Small intestine (tissue), 16 donors: ENCODE measurements at places on chromosomes 5 and 9. TPM values are rescaled to one million over a fixed set of nuclear protein-coding genes. Genes with fewer than 3 reads are reported as not detected.
A peak's percentile ranks its signal among the peaks of the same experiment; 100 is the strongest.

DNA sequence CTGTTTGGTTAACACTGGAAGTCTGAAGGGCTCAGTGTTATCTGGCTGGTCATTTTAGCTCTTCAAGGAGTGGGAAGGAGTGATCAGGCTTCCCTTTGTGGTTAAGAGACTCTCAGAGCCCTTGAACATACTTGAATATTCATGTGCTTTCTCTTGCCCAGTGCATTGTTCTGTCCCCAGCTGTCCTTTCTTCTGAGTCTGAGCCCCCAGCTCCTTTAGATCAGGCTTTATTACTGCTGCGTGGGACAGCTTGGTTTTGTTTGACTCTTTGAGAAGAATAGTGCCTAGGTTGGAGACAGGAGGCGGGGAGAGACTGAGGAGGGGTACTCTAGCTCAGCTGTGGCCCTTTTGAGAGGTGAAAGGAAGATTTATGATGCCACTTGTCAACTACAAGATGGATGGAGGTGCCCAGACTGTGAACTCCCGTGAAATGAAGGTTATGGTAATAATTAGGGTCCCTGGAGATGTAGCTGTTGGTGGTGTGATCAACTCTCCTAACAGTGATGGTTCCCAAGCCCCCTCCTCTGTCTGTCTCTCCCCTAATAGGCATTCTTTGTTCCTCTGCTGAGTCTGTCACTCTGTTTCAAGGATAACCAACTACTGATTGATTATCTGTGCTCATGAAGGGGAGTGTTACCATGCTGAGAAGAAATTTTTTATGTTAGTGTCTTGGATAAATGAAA lies 83.1 kb upstream of the GLRA1 start:
- no peak for DNase-seq

DNA sequence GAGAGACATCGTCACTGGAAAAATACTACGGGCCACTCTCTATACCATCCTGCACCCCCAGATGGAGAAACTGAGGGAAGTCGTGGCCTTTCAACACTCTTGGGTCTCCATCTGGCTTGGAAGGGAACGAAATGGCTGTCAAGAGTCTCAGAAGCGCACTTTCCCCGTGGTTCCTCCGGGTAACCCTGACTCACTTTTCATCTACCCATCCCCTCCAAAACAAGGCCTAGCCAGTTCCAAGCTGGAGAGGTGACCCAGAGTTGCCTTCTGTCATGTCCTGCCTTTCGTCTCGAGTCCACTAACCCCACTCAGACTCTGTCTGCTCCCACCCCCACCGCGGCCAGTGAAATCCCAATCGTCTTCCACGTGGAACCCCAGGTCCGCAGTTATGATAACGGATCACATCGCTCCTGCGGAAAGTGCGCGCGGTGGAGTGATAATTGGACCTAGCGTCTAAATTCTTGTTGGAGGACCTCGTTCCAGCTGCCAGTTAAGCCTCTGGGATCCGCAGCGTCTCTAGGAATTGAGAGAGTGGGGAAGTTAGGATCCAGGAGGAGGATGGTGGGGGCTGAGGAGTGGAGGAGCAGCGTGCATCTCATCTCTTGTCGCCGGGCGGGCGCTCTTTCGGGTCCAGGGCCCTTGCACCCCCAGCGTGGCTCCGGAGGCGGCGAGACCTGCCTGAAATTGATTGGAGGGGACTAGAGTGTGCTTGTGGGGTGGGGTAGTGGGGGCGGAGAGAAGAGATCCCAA lies 4.6 kb downstream of the CDKN2A start:
- no peak for DNase-seq

DNA sequence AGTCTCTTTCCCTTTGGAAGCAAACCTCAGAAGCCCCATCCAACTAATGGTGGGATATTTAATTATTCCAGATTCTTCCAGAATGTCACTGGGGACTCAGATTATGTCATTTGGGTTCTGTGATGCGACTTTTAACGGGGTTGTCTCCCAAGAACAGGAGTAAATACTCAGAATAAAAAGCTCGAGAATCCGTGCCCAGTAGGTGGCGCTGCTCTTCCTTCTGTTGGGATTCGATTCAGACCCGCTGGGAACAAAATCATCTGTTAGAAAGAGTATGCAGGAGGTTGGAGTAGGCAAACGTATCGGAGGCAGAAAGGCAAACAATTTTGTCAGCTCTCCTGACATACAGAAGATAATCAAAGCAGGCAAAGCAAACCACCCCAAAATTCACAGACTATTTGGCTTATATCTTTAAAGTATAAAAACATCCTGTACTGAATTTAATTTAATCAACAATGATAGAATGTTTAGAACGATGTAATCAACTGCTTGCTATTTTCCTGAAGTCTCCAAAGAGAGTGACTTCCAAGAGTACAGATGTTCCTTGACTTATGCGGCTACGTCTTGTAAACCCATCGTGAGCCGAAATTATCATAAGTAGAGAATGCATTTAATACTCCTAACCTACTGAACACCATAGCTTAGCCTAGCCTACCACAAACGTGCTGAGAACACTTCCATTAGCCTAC lies 169.8 kb upstream of the RAI14 start:
- DNase-seq, result peak; percentile 90

GRCh38 chr5:133307275-133307674 lies 255.5 kb downstream of the HSPA4 start:
- no peak for DNase-seq

GRCh38 chr9:27765266-27766072 lies 192.2 kb upstream of the C9orf72 start:
- no peak for DNase-seq

DNA sequence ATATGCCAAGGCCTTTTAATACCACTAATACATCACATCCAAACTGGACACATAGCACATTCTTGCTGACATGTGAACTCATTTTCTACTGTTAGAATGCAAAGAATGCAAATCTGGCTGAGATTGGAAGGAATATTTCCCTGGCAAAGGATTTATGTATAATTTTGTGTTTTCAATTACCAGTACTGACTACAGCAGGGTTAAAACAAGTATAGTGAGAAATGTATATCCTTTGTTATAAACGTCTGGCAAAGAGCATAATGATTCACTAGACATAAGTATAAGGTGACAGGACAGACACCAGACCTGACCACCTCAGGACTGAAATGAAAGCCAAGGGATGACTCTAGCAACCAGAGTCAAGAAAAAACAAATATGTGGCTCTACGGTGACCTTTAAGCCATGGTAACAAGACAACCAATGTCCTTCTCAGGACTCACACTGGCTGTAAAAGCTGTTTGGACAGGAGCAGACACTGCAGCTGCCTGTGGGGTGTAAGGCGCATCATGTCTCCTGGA lies 95.0 kb downstream of the MRPS27 start:
- DNase-seq, result no peak

GRCh38 chr9:134514503-134514902 lies 127.1 kb upstream of the COL5A1 start:
- DNase-seq, result no peak

GRCh38 chr9:131476777-131477345 lies 25.9 kb upstream of the POMT1 start:
- DNase-seq, result no peak

DNA sequence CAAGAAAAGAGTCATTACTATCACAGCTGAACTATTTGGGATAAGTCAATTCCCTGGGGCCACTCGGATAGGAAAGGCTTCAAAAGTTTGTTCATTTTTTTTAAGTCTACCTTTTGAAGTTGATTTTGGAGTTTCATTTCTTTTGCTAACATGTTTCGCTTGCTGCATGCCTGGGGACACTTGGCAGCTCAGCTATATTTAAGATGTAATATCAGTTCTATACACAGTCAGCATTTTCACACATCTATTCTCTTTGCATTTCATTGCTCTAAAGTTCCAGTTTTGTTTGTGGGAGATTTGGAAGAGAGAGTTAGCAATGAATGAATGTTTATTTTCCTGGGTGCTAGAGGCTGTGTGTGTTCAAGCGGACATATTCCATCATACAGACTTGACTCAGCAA lies 445.2 kb upstream of the GRAMD2B start:
- no peak for DNase-seq

GRCh38 chr5:126370796-126371718 lies 52.2 kb upstream of the GRAMD2B start:
- DNase-seq, result peak; percentile 90

GRCh38 chr5:88673253-88674105 lies 209.5 kb downstream of the MEF2C start:
- no peak for DNase-seq

DNA sequence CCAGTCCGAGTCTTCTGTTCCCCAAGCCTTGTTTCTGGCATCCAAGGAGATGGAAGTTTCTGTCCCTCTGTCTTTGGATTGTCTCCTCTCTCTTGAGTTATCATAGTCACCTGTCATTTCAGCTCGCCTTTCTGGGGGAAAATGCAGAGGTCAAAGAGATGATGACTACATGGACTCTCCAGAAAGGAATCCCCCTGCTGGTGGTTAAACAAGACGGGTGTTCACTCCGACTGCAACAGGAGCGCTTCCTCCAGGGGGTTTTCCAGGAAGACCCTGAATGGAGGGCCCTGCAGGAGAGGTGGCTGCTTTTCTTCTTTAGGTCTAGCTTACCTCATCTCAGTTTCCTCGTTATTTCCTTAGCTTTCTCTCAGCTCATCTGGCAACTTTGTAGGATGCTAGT lies 25.1 kb downstream of the ERAP2 start:
- DNase-seq, result no peak

GRCh38 chr9:698276-698675 lies 143.2 kb upstream of the DMRT1 start:
- DNase-seq, result no peak

GRCh38 chr5:75351139-75351926 lies 14.3 kb downstream of the HMGCR start:
- DNase-seq, result no peak

DNA sequence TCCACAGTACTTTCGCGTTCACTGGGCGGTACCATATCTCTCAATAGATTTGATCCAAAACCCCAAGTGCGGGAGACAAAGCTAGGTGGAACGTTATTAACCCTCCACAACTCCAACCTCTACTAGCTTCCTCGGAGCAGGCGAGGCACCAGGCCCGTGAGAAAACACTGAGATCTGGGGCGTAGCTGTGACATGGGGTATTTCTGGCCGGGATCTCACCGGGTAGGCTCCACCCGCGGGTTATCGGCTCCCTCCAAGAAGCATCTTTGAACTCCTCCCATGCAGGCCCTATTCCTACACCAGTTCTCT lies 350 bp upstream of the SLC25A46 start:
- no peak for DNase-seq

DNA sequence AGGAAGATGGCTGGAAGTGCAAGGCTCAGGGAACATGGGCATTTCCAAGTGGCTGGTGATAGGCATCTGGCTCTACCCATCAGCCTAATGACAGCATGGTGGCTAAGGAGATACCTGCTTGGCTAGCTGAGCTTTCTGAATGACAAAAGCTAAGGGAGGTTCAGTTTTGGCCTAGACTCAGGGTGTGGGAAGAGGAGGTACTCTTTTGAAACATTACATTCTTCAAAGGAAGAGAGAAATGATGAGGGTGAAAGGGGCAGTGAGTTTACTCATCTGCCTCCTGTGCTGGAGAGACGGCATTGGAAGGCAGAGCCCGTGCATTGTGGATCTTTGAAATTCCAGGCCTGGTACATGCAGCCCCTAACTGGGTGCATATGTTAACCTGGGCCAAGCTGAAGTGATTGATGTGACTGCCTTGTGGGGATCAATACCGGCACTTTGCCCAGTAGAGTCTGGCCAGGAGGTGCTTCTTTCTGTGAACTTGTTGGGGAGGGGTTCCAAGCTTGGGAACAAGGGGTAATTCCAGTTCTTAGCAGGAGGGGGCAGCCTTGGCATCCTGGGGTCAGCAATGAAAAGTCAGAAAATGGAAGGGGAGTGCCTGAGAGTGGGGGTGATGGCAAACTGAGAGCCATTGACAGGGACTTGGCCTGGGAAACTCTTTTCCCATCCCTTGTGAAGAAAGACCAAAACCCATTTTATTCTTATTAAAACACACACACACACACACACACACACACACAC lies 108.6 kb downstream of the ACER2 start:
- no peak for DNase-seq

- DNase-seq, result no peak
Observed at GRCh38 chr9:106358331-106358730, 504.6 kb upstream of the ZNF462 start.

DNA sequence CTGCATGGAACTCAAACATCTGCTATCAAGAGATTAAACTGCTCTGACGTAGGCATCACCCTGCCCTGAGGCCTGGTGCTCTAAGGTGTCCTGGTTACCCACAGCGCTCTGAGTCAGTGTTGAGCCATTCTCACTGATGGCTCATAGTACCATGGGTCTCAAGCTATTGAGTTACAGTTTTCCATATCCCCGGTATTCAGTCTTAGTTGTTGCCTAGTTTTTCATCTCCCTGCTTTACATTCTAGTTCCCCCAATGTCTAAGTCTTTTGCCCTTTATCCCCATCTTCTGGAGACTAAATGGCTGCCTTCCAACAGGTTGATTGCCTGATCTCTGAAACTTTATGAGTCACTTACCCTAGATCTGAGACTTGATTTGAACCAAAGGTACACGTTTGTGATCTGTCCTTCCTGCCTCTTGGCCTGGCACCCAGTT lies 161.2 kb upstream of the PTGER4 start:
- peak; percentile 86 for DNase-seq

DNA sequence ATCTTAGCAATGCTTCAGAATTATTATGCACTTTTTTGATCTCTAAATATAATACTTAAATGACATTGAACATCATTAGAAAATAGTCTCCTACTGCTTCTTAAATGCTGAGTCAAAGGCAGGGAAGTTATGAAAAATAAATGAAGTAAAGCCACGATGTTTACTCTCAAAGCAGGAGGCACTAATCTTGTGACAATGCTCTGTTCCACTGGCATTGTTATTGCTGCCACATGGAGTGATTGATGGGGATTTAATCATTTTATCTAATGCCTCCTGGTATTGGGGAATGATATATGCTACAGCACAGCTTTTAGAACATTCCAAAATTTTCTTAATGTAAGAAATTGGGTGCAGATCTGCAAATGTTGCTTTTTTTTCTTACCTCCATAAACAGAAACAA lies 1655.4 kb upstream of the NUDT12 start:
- DNase-seq, result no peak

Gene RANBP3L
- polyA plus RNA-seq, result 0.31 TPM

Gene C6
- 0.67 TPM for polyA plus RNA-seq

Gene OR2K2
- not detected for polyA plus RNA-seq

Gene SOX30
- polyA plus RNA-seq, result 0.15 TPM

Gene COX7C
- polyA plus RNA-seq, result 1,814 TPM

Gene FOXD4L6
- not detected for polyA plus RNA-seq

Gene THG1L
- 14.3 TPM for polyA plus RNA-seq

Gene HAND1
- not detected for polyA plus RNA-seq
